ENCODE measurements at places on chromosomes 2 and 18.

DNA sequence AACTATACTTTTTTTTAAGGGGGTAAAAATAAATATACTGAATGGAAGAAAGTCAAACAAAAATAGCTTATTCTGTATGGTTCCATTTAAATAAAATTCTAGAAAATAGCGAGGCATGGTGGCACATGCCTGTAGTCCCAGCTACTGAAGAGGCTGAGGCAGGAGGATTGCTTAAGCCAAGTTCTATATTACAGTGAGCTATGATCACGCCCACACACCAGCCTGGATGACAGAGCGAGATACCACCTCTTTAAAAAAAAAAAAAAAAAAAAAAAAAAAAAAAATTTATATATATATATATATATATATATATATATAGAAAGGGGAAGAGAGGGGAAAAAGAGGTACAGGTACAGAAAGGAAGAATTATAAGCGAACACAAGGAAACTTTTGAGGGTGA is 77.7 kb downstream of the MEMO1 start:
- no peak for DNase-seq

DNA sequence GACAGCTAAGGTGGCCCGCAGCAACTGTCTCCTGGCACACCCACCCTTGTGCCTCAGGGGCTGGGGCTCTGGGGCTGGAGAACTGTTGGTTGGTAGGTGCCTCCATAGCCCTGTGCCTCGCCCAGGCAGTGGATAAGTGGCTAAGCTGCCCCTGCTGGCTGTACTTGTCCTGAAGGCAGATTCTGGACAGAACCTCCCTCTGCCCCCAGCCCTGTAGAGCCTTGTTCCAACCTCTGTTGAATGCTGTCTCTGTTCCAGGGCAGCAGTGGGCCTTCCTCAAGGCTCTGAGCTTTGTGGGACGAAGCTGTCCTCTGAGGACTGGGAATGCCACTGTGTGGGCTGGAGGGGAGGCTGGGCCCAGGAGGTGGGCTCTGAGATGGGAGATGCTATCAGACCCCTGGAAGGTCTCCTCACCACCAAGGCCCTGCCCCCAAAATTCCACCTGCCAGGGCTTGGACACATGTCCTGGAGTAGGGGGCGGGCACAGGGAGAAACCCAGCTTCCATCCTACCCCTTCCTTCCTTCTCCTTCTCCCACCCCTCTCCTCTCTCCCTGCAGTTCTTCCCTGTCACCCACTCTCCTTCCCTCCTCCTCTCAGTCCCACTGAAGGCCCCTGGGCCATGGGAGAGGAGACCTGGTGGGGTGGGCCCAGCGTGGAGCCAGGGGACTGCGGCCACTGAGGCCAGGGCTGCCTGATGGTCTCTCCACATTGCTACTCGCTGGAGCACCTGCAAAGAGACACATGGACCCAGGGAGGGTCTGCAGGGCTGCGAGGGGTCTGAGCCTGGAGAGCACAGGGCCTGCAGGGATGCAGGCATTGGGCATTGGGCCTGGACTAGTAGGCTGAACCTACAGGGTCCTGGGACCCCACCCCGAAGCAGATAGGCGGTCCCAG is 1.7 kb upstream of the PDCD1 start:
- no peak for DNase-seq

- DNase-seq = no peak
These were observed 93.4 kb downstream of the SLC25A12 start for GRCh38 chr2:171800639-171801038.

- DNase-seq = no peak
These were observed 39.4 kb upstream of the NCKAP5 start for GRCh38 chr2:133607679-133608078.

- no peak for DNase-seq
These were observed 344.8 kb downstream of the RPRM start for GRCh38 chr2:153133716-153134115.

DNA sequence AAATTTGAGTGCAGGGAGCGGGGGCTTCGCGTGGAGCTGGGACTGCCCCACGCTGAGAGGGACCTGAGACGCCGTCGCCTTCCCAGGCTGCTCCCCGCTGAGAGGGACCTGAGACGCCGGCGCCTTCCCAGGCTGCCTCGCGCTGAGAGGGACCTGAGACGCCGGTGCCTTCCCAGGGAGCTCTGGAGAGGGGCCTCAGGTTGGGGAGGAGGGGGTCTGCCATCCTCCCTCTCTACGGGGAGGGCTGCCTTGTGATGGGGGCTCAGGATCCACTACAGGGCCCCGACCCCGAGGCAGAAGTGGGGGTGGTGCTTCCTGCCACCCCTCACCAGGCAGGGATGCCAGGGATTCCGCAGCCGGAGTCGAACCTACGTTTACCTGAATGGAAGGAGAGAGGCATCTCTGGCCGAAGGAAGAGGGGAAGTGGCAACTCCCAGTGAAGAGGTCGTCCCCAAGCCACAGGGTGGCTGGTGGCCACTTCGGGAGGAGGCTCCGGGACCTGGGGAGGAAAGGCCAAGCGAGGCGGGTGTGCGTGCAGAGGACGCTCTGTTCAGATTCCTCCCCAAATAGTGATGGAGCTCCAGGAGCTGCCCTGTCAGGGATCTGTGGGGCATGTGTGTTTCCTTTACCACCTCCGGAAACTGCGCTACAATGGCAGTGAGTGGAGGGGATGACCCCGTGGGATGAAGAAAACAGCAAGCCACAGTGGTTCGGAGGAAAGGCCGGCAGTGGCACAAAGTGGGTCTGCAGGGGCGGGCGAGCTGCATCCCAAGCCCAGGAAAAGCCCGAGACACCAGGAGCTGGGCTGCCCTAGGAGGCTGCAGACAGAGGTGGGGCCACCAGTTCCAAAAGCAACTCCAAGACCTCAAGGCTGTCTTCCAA is 108.2 kb upstream of the CTDP1 start:
- no peak for DNase-seq

GRCh38 chr2:224060783-224061482 is 21.8 kb upstream of the SERPINE2 start:
- no peak for DNase-seq

- no peak for DNase-seq
These were observed 14.5 kb downstream of the SLC19A3 start for GRCh38 chr2:227703280-227703732.

DNA sequence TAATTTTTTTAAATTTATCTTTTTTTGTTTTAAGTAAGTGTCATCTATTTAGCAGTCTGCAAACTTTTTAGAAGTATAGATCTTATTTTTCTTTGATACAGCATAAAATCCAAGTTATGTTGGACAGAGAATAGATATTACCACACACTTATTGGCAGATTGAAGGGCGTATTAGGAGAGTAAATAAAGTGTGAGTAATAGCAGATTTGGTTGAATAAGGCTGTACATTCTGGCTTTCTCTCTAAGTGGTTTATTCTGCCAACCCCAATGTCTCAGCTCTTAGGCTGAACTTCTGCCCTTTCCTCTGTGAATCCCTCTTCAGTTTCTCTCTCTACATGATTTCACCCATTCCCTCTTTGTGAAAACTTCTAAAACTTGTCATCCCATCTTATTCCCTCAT is 651.2 kb downstream of the DCC start:
- DNase-seq = no peak

DNA sequence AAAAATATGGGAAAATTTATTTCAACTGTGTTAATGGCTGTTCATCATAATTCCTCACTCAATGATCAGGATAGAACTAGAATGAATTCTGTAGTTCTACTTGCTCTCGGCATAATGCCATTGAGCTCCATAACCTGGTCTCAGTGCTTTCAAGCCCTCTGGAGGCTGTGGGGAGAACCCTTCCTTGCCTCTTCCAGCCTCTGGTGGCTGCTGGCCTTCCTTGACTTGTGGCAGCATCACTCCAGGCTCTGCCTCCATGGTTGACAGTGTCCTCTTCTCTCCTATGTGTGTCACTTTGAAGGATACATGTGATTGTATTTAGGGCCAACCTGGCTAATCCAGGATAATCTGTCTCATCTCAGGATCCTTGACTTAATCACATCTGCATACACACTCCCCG is 26.9 kb upstream of the CABYR start:
- no peak for DNase-seq

DNA sequence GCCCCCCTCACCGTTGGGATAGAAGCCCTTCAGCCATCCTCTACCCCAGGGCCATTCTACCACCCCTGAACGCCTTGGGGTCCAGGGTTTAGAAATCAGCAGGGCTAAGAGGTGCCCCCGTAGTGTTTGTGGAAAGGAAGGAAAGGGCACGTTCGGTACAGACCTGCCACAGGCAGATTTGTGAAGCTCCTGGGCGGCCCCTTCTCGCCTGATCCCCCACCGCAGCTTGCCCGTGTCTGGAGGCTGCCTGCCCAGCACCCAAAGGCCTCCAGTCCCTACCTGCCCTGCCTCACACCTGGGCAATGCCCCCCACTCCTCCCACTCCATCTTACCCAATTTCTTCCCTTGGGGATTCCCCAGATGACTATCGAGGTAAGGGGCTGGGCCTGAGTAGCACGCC is 21.2 kb downstream of the ATP6V1C2 start:
- DNase-seq = no peak

- no peak for DNase-seq
These were observed 349.0 kb upstream of the TNP1 start for GRCh38 chr2:217208867-217209266.

- DNase-seq = no peak
These were observed 145.7 kb downstream of the CERS6 start for GRCh38 chr2:168601741-168602140.

GRCh38 chr2:72148837-72149555 is 1.3 kb upstream of the CYP26B1 start:
- DNase-seq = no peak

DNA sequence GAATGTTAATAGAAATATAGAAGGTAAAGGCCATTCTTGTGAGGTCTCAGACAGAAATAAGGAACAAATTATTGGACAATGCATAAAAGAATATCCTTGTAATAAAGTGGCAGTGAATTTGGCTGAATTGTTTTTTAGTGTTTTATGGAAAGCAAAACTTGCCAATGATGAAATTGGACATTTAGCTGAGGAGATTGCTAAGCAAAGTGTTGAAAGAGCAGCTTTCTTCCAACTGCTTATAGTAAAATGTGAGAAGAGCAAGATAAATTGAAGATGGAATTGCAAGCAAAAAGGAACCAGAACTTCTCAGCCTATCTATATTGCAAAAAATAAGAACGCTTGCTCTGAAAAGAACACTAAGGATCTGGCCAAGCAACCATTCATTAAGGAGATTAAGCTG is 245.7 kb downstream of the MREG start:
- no peak for DNase-seq

GRCh38 chr2:95730813-95731212 is 139.0 kb downstream of the TRIM43 start:
- no peak for DNase-seq

- DNase-seq = no peak
These were observed 48.9 kb upstream of the CAVIN2 start for GRCh38 chr2:191895743-191896142.

- no peak for DNase-seq
These were observed 3.0 kb downstream of the LCLAT1 start for GRCh38 chr2:30450025-30450424.

DNA sequence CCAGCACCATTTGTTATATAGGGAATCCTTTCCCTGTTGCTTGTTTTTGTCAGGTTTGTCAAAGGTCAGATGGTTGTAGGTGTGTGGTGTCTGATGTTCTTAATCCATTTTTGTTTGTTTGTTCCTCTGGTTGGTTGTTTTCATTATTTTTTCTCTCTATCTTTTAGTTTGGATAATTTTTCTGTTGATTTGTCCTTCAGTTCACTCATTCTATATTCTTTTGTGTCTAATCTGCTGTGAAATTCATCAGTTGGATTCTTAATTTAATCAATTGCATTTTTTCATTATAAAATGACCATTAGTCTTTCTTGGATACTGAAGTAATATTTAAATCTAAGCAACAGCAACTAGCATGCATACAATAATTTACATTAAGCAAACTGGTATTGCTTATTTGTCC is 206.7 kb upstream of the TRIB2 start:
- DNase-seq = no peak

DNA sequence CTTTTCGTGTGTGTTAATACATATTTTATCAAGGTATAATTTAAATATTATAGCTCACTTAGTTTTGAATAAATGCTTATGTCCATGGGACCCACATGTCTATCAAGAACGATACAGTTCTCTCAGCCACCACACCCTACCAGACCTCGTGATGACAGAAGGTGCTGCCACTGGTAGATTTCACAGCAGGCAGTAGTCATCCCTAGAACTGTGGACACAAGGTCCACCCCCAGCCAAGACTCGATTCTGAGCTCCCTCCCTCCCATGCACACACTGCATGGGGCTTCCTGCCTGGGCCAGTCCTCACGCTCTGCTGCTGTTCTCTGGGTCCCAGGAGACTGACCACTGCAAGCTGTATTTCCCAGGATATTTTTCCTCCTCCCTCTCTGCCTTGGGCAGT is 26.5 kb upstream of the CREB1 start:
- DNase-seq = no peak

DNA sequence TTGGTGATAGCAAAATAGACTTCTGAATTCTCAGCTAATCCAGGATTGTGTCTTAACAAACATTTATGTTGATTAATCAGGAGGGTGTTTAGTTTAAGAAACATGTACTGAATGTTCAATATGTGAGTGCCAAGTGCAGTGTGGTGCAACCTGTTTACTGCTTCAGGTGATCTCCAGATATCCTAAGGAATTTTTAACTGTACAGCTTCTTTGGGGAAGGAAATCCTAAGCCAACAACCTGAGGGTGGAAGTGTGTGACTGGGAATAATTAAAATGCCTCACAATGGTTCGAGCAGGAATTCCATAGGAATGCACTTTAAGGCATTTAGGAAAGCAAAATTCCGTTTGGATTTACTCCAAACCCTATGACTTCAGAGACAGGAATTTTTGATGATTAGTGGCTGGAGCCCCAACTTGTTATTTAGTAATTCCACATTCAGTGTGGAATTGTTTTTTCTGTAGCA is 16.4 kb downstream of the CRIM1 start:
- no peak for DNase-seq

Measured in activated CD4-positive, alpha-beta T cell treated with anti-CD3 and anti-CD28 coated beads, Interleukin-2, amount 50 U/mL, for 24 hours (primary cell).